ENCODE measurements at places on chromosomes 13 and 19. TPM values are rescaled to one million over a fixed set of nuclear protein-coding genes. Genes with fewer than 3 reads are reported as not detected.

Gene CGB5
- not detected for total RNA-seq

Gene ATP4A
- not detected for total RNA-seq

Gene LRG1
- 0.42 TPM for total RNA-seq

Gene SIGLEC9
- total RNA-seq, result 2.5 TPM

Gene ZFP82
- 5.8 TPM for total RNA-seq

Gene BORA
- 0.83 TPM for total RNA-seq

Gene RBM42
- total RNA-seq, result 63.1 TPM

Gene MUC16
- under 0.01 TPM for total RNA-seq

DNA sequence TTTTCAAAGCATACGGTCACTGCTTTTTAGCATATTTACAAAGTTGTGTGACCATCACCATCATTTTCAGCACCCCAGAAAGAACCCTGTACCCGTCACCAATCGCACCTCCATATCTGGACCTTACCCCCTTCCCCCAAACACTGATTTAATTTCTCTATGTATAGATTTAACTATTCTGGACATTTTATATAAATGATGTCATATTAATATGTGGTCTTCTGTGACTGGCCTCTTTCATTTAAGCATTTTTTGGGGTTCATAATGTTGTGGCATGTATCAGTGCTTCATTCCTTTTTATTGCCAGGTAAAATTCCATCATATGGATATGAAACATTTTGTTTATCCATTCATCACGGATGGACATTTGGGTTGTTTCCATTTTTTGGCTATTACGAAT is 74.0 kb downstream of the TBC1D4 start:
- no peak for DNase-seq

- DNase-seq, result peak; percentile 98
Measured at GRCh38 chr19:3669947-3670795, 30.1 kb downstream of the PIP5K1C start.

DNA sequence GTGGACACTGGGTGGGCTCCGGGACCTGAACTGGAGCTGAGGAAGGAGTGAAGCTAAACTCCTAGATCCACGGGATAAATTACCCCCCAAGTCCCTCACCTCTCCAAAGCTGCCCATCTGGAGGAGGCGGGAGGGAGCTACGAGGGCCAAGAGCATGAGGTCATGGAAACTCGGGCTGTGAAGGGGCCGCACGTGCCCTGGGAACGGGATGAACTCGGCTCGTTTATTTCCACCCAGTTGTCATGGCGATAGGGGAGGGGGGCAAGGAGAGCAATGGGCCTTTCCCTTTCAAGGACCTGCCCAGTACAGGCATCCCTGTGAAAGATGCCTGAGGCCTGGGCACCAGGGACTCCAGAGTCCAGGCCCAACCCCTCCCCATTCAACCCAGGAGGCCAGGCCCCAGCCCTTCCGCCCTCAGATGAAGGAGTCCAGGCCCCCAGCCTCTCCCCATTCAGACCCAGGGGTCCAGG is 3.8 kb downstream of the PPP1R12C start:
- DNase-seq, result peak; percentile 98

GRCh38 chr13:41811588-41812021 is 149.3 kb downstream of the VWA8 start:
- no peak for DNase-seq

Measured in esophagus muscularis mucosa (tissue), 4 donors.